ENCODE measurements at places on chromosomes 12 and 14.

- DNase-seq: no peak
Measured at GRCh38 chr12:95395696-95396095, 78.3 kb upstream of the METAP2 start.

GRCh38 chr12:29149691-29150281 is 708 bp downstream of the FAR2 start:
- DNase-seq: no peak

DNA sequence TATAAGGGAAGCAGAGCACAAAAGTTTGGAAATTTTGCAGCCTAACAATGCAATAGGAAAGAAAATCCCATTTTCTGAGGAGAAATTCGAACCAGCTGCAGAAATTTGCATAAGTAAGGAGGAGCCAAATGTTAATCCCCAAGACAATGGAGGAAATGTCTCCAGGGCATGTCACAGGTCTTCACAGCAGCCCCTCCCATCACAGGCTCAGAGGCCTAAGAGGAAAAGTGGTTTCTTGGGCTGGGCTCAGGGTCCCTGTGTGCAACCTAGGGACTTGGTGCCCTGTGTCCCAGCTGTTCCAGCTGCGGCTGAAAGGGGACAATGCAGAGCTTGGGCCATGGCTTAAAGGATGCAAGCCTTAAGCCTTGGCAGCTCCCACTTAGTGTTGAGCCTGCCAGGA is 190.0 kb downstream of the MDGA2 start:
- no peak for DNase-seq

DNA sequence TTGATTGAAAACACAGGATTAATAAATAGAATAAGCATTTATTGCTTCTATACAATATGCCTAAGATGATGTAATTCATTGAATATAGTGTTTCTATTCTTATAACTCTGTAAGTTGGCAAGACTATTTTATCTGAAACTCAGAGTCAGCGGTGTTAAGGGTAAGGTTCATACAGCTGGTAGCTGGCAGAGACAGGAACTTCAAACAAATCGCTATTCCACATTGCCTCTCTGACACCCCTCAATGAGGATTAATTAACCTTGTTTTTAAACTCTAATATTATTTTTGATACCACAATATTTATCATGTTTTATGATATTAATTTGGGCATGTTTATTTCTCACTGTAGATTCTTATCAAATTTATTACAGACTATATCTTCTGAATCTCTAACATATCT is 323.4 kb downstream of the ACSS3 start:
- no peak for DNase-seq

- DNase-seq: no peak
Measured at GRCh38 chr12:84950971-84951546, 38.5 kb upstream of the SLC6A15 start.

GRCh38 chr12:85616201-85616600 is 220.0 kb downstream of the RASSF9 start:
- DNase-seq: no peak

DNA sequence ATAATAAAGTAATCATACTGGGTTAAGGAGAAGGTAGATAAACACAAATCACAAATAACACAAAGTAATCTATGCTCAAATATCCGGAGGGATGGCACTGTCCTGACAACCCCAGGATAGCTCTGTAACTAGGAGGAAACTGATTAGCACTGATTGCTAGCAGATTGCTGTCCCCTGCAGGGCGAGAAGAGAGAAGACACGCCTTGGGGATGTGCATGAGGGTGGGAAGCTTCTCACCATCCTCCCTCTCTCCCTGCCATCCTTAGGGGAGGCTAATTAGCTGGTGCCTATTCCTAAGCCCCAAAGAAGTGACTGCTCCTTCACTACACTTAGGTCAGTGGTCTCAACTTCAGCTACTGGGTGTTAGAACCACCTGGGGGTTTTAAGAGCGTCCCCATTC is 27.0 kb upstream of the TMEM260 start:
- DNase-seq: no peak
